RPMI7951 (cell line): ENCODE measurements at places on chromosomes 3 and 15. TPM values are rescaled to one million over a fixed set of nuclear protein-coding genes. Genes with fewer than 3 reads are reported as not detected.

PRR23E gene
- not detected in 2 replicates for total RNA-seq

LRTM1 gene
- total RNA-seq, result 1.6 and 2.2 TPM in 2 replicates

DNA sequence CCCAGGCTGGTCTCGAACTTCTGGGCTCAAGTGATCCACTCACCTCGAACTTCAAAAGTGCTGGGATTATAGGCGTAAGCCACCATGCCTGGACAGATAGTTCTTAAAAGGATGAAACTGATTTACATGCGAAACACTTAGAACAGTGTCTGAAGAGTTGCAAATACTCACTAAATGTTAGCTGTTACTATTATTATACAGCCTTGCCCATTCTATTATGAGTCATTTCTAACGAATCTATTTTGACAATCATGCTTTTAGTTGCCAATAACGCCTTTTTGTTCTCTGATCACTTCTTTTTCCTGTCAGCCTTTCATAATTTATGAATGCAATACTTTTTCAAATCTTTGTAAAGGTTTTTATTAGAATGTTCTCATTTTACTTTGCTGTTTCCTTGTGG lies 112.7 kb downstream of the SNRK start:
- no peak for DNase-seq

DNA sequence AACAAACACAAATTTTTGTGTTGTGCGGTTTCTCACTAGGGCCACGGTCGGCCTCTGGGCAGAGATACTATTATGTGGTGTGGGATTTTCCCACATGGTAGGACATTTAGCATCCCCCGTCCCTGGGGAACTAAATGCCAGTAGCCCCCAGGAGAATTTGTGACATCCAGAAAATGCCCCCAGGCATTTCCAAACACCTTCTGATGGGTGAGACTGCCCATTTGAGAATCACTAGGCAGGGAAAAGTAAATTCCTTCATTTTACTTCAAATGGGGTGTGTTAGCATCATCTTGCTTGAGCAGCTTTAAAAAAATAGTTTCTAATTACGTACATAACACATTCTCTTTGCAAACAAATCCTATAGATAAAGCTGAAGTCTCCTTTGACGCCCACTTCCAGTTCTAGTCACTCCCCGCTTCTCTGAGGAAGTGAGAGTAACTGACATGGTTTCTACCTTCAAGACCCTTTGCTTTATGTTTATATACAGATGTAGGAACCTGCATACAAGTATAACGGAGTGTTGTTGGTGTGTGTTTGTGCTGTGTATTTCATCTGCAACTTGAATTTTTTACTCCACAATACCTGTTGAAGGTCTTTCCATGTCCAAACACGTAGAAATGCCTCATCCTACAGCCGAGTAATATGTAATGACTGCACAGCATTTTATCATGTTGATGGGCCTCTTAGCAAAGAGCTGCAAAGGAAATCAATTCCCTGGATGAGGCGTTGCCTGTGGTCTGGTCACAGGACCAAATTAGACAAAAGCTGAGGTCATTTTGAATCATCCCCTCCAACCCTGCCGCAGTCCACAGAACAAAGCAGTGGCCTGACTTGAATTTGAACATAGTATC lies 31.4 kb upstream of the ZBTB38 start:
- DNase-seq, result peak; percentile 81

DNA sequence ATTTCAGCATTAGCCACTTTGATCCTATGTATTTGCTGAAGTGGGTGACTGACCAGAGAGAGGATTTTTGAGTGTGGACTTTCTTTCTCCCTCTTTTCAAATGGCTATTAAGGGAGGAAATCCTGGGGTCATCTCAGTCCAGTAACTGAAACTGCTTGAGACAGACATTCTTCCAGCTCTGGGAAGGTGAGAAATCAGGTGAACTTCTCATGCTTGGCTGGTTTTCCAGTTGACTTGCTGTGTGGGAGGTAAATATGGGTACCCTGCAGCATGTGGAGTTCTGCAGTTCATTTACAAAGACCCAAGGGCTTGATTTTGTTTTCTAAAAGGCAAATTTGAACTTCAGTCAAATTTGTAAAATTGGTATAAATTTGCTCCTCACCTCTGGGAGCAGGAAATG lies 461.1 kb upstream of the TBL1XR1 start:
- DNase-seq, result no peak

- DNase-seq, result peak; percentile 90
Observed at GRCh38 chr3:48609088-48610005, at the start of gene UQCRC1. Gene UQCRC1, minus strand, starts transcription at chr3:48609646. Its CDS starts 26 bp downstream, at chr3:48609620.

DNA sequence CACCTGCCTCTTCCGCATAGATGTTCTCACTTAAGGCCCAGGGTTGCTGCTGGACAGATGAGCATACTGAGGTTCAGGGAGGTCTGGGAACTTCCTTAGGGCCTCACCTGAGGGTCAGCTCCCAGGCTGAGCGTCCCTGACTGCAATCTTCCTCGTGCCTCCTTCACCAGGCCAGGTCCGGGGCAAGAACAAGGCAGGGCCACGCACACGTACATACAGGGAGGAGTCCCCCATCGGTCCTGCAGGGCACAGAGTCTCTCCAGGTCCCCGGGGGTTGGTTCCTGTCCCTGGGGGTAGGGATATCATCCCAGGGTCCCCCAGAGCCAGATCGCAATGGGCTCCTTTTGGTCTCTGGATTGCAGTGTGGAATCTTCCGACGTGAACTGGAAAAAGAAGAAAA lies 130.1 kb downstream of the LRRK1 start:
- no peak for DNase-seq

- DNase-seq, result peak; percentile 60
Observed at GRCh38 chr3:57949785-57950615, 58.2 kb upstream of the FLNB start.

DNA sequence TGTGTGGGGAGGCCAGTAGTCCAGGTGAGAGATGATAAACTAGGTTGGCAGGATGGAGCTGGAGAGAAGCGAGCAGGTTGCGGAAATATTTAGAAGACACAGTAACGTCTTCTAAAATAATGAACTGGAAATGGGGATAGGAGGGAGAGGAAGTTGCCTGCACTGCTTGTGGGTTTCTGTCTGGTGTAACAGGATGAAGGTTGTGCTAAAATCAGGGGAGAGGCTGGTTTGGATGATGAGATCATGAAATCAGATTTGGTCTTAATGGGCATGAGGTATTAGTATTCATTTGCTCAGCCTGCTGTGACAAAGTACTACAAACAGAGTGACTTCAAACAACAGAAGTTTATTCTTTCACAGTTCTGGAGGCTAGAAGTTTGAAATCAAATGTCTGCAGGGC lies 32.1 kb upstream of the TNFAIP8L3 start:
- DNase-seq, result no peak

- DNase-seq, result peak; percentile 29
Observed at GRCh38 chr15:75203017-75203907, 1.6 kb downstream of the C15orf39 start.

DNA sequence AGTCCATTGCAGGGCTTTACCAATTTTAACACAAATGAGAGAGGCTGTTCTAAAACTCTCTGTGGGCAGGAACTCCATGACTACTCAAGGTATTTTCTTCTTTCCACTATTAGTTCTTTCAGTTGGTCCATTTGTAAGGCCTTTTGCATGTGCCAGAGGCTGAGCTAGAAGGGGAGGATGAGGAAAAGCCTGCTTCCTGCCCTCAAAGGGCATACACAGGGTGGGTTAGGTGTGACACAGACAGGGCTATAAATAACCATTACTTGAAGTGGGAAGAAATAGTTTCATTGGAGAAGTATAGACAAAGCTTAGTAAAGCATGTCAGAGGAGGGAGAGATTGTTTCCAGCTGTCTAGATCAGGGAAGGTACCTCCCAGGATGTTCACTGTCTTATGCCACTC lies 52.1 kb upstream of the PRTG start:
- DNase-seq, result no peak
